Panc1 (cell line): ENCODE measurements at places on chromosomes 3 and 15. TPM values are rescaled to one million over a fixed set of nuclear protein-coding genes. Genes with fewer than 3 reads are reported as not detected.
A peak's percentile ranks its signal among the peaks of the same experiment; 100 is the strongest.

The COMMD4 gene
- total RNA-seq: 250 TPM

GRCh38 chr3:128804017-128804810 lies 75.2 kb upstream of the ACAD9 start:
- DNase-seq: no peak

DNA sequence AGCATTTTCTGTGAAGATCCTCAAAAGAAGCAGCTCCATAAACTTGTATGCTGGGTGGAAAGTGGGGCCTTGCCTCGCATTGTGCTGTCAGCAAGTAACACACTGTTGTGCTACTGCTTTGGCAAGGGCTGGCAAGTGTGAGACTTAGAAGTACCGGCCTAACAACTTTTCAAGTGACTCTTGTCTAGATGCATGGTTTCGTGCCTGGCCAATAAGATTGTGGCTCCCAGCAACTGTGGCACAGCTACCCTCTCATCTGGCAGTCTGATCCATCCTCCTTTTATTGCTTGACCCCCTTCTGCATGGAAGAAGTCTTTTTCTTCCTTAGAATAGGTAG lies 79.4 kb upstream of the VEPH1 start:
- no peak for DNase-seq

The C3orf85 gene
- not detected for total RNA-seq

- DNase-seq: no peak
Observed at GRCh38 chr3:38581774-38582173, 67.7 kb downstream of the SCN5A start.

The MEX3B gene
- total RNA-seq: 8.5 TPM

GRCh38 chr15:89167267-89168176 lies 53.9 kb downstream of the RLBP1 start:
- peak; percentile 79 for DNase-seq

- no peak for DNase-seq
Observed at GRCh38 chr3:18114894-18115293, 310.2 kb downstream of the SATB1 start.

GRCh38 chr15:66854012-66854965 lies 152.3 kb downstream of the SMAD6 start:
- no peak for DNase-seq

- DNase-seq: no peak
Observed at GRCh38 chr15:78033864-78034263, 43.6 kb downstream of the TBC1D2B start.
